ENCODE measurements at places on chromosomes 6 and 20.

- DNase-seq, result no peak
Observed at GRCh38 chr6:152379423-152379822, 257.7 kb downstream of the SYNE1 start.

DNA sequence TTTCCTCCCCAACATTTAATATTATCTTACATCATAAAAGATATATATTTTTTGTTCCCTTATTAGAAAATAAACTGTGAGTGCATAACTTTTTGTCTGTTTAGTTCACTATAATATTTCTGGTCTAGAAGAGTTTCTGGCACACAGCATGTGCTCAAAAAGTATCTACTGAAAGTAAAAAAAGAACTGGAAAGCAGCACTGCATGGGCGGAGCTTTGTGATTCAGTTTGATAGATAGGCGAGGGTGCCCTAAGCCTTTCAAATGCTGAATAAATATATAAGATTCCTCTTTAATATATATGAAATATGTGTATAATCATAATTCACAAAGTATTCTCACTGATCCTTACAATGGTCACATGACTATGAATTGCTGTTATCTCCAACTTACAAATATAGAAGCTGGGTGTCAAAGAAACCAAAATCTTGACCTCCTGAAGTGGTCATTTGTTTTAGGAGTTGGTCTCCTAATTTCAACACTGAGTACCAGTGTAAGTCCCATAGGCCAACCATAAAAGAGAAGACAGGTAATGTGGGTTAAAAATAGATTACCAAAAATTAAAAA is 50.8 kb downstream of the OR2B2 start:
- no peak for DNase-seq

DNA sequence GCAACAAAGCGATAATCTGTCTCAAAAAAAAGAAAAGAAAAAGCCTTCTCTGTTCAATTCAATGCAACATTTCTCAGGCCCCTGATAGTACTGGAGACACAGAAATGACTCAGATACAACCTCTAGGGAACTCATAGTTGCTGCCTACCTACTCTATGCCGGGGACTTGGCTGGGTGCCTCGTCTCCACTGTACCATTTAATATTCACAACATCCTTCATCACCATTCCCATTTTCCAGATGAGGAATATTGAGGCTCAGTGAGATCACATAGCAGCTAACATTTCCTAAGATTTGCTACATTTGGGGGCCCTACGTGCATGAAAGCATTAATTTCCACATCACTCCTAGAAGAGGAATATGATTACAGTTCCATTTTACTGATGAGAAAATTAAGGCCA is 7.5 kb downstream of the NOL4L start:
- DNase-seq, result no peak

GRCh38 chr6:15518878-15519277 is 143.9 kb downstream of the DTNBP1 start:
- DNase-seq, result no peak

GRCh38 chr6:10424040-10424439 is 9.2 kb upstream of the TFAP2A start:
- no peak for DNase-seq

GRCh38 chr20:17966432-17967310 is 1.9 kb downstream of the SNX5 start:
- DNase-seq, result no peak

GRCh38 chr6:127096167-127096566 is 22.3 kb upstream of the RSPO3 start:
- DNase-seq, result no peak

DNA sequence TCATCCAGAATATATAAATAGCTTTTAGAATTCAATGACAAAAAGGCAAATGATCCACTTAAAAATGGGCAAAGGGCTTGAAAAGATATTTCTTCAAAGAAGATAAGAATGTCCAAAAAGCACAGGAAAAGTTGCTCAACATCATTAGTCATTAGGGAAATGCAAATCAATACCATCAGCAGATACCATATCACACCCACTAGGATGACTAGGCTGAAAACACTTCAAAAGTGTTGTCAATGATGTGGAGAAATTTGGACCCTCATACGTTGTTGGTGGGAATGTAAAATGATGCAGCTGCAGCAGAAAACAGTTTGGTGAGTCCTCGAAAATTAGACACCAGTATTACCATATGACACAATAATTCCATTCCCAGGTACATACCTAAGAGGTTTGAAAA is 303.6 kb upstream of the SLC35B3 start:
- no peak for DNase-seq

- DNase-seq, result no peak
Observed at GRCh38 chr6:41509580-41509979, 36.6 kb upstream of the FOXP4 start.

- no peak for DNase-seq
Observed at GRCh38 chr6:36714511-36714910, 16.9 kb downstream of the RAB44 start.

- DNase-seq, result no peak
Observed at GRCh38 chr20:11128220-11128718, 454.5 kb upstream of the JAG1 start.

- DNase-seq, result no peak
Observed at GRCh38 chr20:1830240-1830639, 65.0 kb upstream of the SIRPA start.

- DNase-seq, result no peak
Observed at GRCh38 chr6:141736104-141736503, 396.6 kb upstream of the GJE1 start.
